Ascending aorta (tissue), 2 donors: ENCODE measurements at places on chromosomes 4 and X.
A peak's percentile ranks its signal among the peaks of the same experiment; 100 is the strongest.

DNA sequence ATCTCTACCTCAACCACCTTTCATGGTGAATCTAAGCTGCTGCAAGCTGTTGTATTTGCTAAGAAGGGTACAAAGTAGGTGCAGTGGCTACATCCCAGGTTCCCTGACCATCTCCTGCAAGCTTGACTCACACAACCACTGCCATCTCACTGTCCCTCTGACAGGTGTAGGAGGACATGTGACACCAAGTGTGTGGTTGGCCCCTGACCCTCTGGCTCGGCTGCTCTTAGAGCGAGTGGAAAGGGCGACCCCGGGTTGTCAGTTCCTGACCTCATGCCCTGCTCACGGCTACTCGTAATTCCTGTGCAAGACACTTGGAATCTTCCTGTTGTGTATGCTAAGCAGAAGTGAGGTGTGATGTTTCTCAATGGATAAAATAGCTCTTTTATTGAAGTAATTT, 184.4 kb downstream of the DCLK2 start:
- H3K4me1 ChIP-seq = no peaks in the 10 kb centered on the region
- no peaks in the 10 kb centered on the region for H3K27me3 ChIP-seq
- no peak overlapping the region for H3K4me3 ChIP-seq
- H3K36me3 ChIP-seq = peaks cover 21% of the 10 kb centered on the region

- H3K4me1 ChIP-seq = peaks cover 6% of the 10 kb centered on the region
- no peak overlapping the region for H3K27ac ChIP-seq
- H3K36me3 ChIP-seq = no peaks in the 10 kb centered on the region
- no peak for DNase-seq
- no peak overlapping the region for H3K4me3 ChIP-seq
Observed at GRCh38 chrX:371907-372306, 14.8 kb downstream of the PPP2R3B start.

GRCh38 chr4:73750730-73751129, 10.4 kb downstream of the CXCL8 start:
- H3K36me3 ChIP-seq = no peaks in the 10 kb centered on the region
- no peaks in the 10 kb centered on the region for H3K27me3 ChIP-seq
- no peak overlapping the region for H3K27ac ChIP-seq
- no peak for DNase-seq
- no peak overlapping the region for H3K4me3 ChIP-seq

DNA sequence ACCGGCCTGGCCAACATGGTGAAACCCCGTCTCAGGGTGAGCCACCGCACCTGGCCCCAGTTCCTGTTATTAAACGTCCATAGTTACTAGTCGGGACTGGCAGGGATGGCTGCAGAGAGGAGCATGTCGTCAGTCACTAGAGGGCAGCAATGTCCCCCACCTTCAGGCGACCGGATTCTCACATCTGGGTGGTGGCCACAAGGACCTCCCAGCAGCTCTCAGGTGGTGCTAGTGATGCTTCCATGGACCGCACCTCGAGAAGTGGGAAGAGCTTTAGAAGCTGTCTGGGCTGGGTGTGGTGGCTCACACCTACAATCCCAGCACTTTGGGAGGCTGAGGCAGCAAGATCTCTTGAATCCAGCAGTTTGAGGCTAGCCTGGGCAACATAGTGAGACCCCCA, 13.3 kb upstream of the IL3RA start:
- H3K4me3 ChIP-seq = no peak overlapping the region
- no peak for DNase-seq
- no peak overlapping the region for H3K27ac ChIP-seq
- no peaks in the 10 kb centered on the region for H3K27me3 ChIP-seq
- no peaks in the 10 kb centered on the region for H3K36me3 ChIP-seq

GRCh38 chr4:165369522-165369921, 9.3 kb upstream of the CPE start:
- no peak overlapping the region for H3K27ac ChIP-seq
- H3K4me1 ChIP-seq = no peaks in the 10 kb centered on the region
- no peaks in the 10 kb centered on the region for H3K36me3 ChIP-seq
- H3K4me3 ChIP-seq = no peak overlapping the region

DNA sequence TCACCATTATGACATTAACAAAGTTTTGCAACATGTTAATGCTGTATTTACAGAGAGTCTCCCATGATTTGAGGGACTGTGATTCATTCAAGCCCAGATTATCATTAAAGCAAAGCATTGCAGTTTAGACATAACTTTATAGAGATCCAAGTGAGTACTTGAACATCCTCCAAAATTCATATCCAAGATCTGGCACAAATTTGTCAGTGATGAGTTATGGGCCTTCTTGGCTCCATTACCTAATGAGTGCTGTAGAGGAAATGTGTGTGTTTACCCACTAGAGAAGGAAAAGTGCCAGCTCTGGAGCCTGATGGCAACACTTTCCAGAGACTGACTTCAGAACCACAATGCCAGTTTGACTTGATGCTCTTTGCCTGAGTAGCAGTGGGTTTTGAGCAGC, 432.3 kb downstream of the GALNTL6 start:
- H3K4me1 ChIP-seq = no peaks in the 10 kb centered on the region
- H3K4me3 ChIP-seq = no peak overlapping the region
- H3K27me3 ChIP-seq = no peaks in the 10 kb centered on the region
- DNase-seq = no peak
- H3K27ac ChIP-seq = no peak overlapping the region

DNA sequence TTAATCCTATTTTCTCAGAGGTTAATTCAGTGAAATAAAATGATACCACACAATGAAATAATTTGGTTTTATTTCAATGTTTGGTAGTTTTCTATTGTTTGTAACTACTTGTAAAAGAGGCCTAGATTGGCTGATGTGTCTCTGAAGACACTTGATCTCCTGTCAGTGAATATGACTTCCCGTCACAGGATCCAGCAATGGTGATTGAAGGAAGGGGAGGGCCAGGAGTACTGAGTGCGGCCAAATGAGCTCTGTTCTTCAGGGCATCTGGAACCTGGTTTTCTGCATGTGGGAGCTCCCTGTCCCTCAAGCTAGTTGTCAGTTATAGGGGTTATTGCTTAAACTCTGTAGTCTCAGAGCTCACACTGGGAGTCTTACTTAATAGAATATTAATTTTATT, 86.5 kb upstream of the OTUD4 start:
- no peak overlapping the region for H3K4me3 ChIP-seq
- no peak overlapping the region for H3K27ac ChIP-seq
- H3K27me3 ChIP-seq = no peaks in the 10 kb centered on the region

- H3K4me1 ChIP-seq = no peaks in the 10 kb centered on the region
- no peaks in the 10 kb centered on the region for H3K36me3 ChIP-seq
- H3K4me3 ChIP-seq = no peak overlapping the region
- DNase-seq = no peak
- no peaks in the 10 kb centered on the region for H3K27me3 ChIP-seq
Observed at GRCh38 chr4:166895771-166896170, 338.5 kb downstream of the SPOCK3 start.

- DNase-seq = no peak
- H3K36me3 ChIP-seq = no peaks in the 10 kb centered on the region
- H3K4me3 ChIP-seq = no peak overlapping the region
- no peaks in the 10 kb centered on the region for H3K4me1 ChIP-seq
Observed at GRCh38 chr4:175905925-175906324, 93.9 kb upstream of the GPM6A start.

GRCh38 chr4:13539047-13539618, 5.2 kb downstream of the NKX3-2 start:
- peak overlapping the region; percentile 12 for H3K4me3 ChIP-seq
- H3K36me3 ChIP-seq = no peaks in the 10 kb centered on the region
- H3K27ac ChIP-seq = no peak overlapping the region
- H3K27me3 ChIP-seq = peaks cover 36% of the 10 kb centered on the region
- DNase-seq = no peak
- H3K4me1 ChIP-seq = peaks cover 14% of the 10 kb centered on the region

DNA sequence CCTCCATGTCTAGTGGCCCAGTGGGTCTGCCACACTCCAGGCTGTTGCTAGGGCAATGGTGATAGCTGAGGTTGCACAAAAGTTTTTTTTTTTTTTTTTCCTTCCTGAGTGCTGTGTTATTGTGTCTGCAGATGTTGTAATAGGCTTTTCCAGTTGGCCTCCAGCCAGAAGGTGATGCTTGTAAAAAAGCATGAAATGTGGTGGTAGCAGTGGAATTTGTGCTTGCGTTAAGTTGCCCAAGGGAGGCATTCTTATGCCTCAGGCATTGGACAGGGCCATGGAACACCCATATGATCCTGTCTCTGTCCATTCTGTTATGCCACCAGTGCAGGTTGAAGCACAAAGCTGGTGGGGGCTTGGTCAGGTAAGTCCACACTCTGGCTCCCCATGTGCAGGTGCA, 660.5 kb upstream of the SPANXN1 start:
- no peak for DNase-seq
- H3K4me1 ChIP-seq = no peaks in the 10 kb centered on the region
- H3K36me3 ChIP-seq = no peaks in the 10 kb centered on the region
- H3K4me3 ChIP-seq = no peak overlapping the region
- H3K27ac ChIP-seq = no peak overlapping the region

GRCh38 chrX:107448998-107449835, at the start of gene FRMPD3:
Gene FRMPD3, plus strand, starts transcription at chrX:107449652. Its CDS starts 76,937 bp downstream, at chrX:107526589.
- no peaks in the 10 kb centered on the region for H3K36me3 ChIP-seq
- H3K27me3 ChIP-seq = no peaks in the 10 kb centered on the region
- H3K4me1 ChIP-seq = no peaks in the 10 kb centered on the region

DNA sequence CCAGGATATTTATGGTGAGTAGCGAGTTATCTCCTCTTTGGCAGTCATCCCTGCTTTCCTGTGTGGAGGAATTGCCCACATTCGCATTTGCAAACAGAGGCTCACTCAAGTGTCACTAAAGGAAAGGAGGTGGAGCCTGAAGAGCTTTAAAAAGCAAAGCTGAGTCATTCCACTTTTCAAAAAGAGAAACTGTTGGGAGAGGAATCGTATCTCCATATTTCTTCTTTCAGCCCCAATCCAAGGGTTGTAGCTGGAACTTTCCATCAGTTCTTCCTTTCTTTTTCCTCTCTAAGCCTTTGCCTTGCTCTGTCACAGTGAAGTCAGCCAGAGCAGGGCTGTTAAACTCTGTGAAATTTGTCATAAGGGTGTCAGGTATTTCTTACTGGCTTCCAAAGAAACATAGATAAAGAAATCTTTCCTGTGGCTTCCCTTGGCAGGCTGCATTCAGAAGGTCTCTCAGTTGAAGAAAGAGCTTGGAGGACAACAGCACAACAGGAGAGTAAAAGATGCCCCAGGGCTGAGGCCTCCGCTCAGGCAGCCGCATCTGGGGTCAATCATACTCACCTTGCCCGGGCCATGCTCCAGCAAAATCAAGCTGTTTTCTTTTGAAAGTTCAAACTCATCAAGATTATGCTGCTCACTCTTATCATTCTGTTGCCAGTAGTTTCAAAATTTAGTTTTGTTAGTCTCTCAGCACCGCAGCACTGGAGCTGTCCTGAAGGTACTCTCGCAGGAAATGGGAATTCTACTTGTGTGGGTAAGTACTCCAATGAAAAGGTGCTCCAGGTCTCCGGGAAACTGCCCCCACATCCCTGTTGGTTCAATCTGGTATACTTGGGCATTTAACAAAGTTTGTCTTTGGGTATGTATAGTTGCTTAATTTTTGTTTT, at the start of gene EGF:
EGF (plus strand) TSS at position 178 of the 890 bp plus-strand sequence; CDS start at position 631, 453 bp downstream.
- no peak for DNase-seq
- H3K27me3 ChIP-seq = no peaks in the 10 kb centered on the region
- no peaks in the 10 kb centered on the region for H3K4me1 ChIP-seq

DNA sequence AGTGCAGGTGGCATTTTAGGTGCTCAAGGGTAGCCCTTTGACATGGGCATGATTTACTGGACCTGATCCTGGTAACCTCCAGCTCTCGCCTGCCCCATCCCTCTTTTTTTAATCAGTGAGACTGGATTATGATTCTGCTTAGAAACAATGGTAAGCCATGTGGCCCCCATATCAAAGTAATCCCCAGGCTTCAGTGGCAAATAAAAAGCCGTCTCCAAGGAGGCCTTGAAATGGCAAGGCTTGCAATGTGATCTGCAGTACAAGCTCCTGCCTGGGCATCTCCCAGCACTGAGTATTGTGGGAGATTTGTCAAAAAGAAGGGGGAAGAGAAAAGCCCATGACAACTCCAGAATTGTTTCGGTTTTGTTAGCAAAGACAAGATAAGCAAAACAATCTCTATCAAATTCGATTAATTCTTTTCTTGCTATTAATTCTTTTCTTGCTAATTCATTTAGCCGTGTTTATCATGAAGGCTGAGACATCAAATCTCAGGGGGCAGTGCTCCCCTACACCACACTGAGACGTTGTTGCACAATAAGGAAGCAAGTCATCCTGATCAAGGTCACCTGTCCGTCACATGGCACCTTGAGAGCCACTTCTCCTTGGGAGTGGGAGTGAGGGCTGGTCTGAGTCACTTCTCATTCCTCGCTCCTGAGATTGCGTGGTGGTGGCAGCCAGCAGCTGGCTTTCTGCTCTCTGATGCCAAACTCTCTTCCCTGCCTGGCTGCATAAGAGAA, 312.7 kb upstream of the GATB start:
- no peak for DNase-seq
- no peak overlapping the region for H3K27ac ChIP-seq
- no peaks in the 10 kb centered on the region for H3K36me3 ChIP-seq
- H3K27me3 ChIP-seq = no peaks in the 10 kb centered on the region
- H3K4me1 ChIP-seq = no peaks in the 10 kb centered on the region

DNA sequence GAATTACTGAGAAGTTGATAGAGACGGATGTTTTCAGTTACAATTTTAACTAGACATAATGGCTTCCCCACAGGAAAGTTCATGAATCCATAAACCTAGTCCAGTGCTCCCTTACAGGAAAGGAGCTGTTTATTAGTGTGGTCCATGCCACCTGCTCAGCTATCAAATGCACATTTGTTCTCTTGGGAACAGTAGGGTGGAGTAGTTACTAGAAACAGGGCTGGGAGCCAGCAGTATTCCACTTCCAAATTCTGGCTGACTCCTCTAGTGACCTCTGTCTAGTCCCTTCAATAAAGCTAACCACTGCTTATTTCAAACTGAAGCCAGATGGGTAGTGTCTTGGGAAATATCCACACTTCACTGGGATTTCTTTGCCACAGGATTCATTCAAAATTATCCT, 88.4 kb upstream of the TLL1 start:
- H3K27me3 ChIP-seq = no peaks in the 10 kb centered on the region
- no peaks in the 10 kb centered on the region for H3K36me3 ChIP-seq
- no peak overlapping the region for H3K27ac ChIP-seq
- peaks cover 7% of the 10 kb centered on the region for H3K4me1 ChIP-seq
- no peak overlapping the region for H3K4me3 ChIP-seq

GRCh38 chrX:11533199-11533651, 132.5 kb downstream of the ARHGAP6 start:
- H3K27ac ChIP-seq = no peak overlapping the region
- H3K4me1 ChIP-seq = no peaks in the 10 kb centered on the region
- DNase-seq = no peak
- H3K4me3 ChIP-seq = no peak overlapping the region
- no peaks in the 10 kb centered on the region for H3K27me3 ChIP-seq

DNA sequence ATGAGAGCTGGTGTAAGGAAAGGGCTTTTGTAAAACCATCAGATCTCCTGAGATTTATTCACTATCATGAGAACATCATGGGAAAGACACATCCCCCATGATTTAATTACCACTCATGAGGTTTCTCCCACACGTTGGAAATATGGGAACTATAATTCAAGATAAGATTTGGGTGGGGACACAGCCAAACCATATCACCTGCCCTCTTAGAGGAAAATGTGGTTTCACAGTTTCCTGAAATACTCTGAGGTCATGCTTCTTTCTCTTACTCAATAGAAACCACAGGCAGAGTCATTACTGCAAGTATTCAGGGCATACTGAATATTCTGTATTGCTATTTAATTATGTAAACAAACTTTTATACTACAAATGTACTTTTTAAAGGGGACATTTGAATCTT, 1453.3 kb downstream of the PCDH18 start:
- no peak overlapping the region for H3K4me3 ChIP-seq
- H3K27ac ChIP-seq = no peak overlapping the region
- no peaks in the 10 kb centered on the region for H3K36me3 ChIP-seq
- H3K4me1 ChIP-seq = no peaks in the 10 kb centered on the region
- DNase-seq = no peak

GRCh38 chrX:87679849-87680248, 162.2 kb downstream of the KLHL4 start:
- no peak for DNase-seq
- H3K4me1 ChIP-seq = no peaks in the 10 kb centered on the region
- H3K27ac ChIP-seq = no peak overlapping the region
